Ovary (tissue), 10 donors: ENCODE measurements at places on chromosomes 12 and 14. TPM values are rescaled to one million over a fixed set of nuclear protein-coding genes. Genes with fewer than 3 reads are reported as not detected.

DNA sequence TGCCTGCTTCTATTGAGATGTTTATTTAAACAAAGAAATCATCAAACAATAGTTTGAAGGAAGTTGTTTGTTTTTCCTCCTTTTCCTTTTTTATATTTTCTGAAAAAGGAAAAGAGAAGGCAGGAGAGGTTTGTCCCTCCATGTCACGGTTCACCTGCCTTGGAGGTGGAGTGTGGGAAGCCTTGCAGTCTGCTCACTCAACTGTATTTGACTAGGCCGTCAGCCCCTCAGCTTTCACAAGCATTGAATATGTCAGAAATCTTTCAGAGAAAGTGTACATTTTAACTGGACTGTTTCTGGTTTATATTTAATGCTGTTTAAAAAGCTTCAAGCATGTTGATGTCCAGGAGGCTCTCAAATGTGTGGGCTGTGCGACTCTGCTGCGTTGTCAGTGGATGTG, 370.4 kb downstream of the NPAS3 start:
- no peak for DNase-seq

The NANOG gene
- not detected for polyA plus RNA-seq

The RD3L gene
- polyA plus RNA-seq: not detected

The SLC4A8 gene
- 4.7 TPM for polyA plus RNA-seq

DNA sequence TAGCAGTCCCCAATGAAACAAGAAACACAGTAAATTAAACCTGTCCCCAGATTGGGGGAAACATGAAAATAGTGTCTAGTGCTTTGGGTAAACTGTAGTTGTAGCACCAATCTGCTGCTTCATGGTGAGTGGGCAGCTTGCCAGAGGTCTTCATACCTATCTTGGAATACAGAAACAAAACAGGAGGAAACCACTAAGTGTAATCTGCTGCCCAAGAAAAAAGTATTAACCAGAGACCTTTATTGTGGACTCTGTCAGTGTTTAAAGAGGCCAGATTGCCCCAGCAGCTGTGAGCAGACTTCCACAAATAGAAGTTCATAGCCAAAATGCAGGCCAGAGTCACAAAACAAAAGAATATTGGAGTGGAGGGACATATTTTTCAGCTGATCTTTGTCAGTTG, 2.3 kb downstream of the ISCU start:
- DNase-seq: no peak
